ENCODE measurements at places on chromosomes 13 and 19. TPM values are rescaled to one million over a fixed set of nuclear protein-coding genes. Genes with fewer than 3 reads are reported as not detected.
A peak's percentile ranks its signal among the peaks of the same experiment; 100 is the strongest.

RPS16 gene
- 129 TPM for total RNA-seq

DNA sequence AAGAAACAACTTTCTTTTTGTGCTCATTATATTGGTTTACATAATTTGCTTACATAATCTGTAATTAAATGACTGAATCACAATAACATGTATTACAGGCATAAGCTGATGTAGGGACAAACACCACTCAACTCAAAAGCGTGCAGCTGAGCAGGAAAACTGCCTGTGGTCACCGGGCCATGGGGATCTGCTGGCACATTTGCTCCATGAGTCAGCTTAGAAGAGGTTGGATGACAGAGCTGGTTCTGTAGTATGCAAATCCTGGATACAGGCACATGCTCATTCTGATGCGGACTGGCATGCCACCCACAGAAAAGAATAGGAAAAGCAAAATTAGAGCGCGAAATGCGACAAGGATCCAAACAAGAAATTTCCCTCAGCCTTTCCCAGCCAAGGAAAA, 128.6 kb downstream of the USP12 start:
- peak; percentile 97 for DNase-seq

EFNB2 gene
- 4.8 TPM for total RNA-seq

GRCh38 chr13:24624801-24625231, 55.4 kb upstream of the ATP12A start:
- no peak for DNase-seq

DNA sequence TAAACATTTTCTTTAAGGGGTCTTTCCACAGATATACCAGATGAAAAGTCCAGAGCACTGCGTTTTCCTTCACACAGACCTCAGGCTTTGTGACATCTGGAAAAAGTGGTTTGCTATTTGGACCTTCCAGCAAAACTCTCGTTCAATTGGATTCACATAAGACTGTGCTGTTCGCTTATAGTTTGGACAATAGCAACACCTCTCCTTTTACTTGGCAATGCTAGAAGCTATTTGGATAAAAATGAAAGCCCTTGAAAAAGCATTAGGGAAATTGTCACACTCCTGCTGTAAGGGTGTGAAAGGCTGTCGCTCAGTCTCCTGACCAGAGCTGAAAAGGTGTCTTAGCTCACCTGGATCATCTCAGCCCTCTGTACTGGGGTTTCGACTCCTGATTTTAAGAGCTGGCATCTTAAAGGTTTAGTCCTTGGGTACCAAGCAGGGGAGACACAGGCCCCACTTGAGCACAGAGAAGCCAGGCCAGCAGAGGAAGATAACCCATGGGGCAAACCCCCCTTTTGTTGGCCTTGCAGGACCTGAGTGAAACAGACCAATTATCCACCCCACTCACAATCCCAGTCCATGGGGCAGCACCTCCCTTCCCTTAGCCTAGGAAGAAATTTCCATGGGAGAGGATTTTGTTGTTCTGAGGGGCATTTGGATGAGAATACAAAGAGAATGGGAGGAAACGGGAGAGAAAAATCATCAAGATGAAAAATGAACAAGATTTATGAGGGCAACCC, 257.6 kb downstream of the DLEU7 start:
- DNase-seq, result no peak

THAP8 gene
- total RNA-seq, result 14.4 TPM

KLK7 gene
- total RNA-seq, result not detected

GRCh38 chr19:30315159-30315558, 57.0 kb upstream of the ZNF536 start:
- DNase-seq, result no peak

DNA sequence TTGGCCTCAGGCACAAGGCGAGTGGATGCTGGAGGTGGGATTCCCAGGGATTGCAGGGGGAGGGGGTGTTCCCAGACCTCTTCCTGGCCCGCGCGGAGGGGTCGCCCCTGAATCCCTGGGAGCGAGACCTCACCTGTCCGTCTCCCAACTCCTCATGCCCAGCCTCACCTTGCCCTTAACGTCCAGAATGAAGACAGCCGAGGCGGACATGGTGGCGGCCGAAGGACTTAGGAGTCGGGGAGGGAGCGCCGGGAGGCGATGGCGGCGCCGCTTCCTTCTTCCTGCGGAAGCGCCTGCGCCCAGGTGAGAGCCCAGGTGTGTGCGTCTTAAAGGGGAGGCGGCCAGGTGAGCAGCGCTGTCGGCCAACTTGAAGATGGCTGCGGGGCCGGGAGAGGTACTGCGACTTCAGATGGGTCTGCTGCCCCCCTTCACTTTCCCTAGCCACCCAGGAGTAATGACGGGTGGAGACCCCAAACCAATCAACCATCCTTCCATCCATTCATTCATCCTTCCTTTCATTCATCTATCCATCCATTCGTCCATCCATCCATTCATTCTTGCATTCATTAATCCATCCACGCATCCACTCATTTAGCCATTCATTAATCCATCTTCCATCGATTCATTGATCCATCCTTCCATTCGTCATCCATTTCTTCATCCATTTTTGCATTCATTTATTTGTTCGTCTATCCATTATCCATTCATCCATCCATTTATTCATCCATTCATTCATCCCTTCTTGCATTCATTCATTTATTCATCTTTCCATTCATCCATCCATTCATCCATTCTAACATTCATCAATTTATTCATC, at the start of gene AP1M2:
TSS of gene AP1M2 (minus strand) at position 291 of the 817 bp plus-strand sequence. CDS start at position 210, 81 bp downstream.
- DNase-seq, result no peak
